ENCODE measurements at places on chromosomes 3 and 15.

- DNase-seq = no peak
These were observed 36.0 kb downstream of the FBN1 start for GRCh38 chr15:48609486-48609885.

GRCh38 chr15:71051539-71051938 lies 63.7 kb upstream of the THSD4 start:
- peak; percentile 15 for DNase-seq

DNA sequence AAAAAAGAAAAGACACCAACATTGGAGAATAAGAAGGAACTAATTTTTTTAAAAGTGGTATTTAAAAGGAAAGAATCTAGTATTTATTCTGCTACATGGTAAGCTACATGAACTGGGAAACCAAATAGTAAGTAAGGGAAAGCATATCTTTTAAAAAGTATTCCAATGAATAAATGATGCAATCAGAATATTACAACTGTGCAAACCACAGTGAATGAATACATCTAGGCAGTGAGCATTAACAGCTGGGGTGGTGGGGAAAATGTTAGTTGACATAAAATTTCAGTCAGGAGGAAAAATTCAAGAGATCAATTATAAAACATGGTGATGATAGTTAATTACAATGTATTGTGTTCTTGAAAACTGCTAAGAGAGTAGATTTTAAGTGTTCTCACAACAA lies 16.9 kb downstream of the ICE2 start:
- DNase-seq = no peak

GRCh38 chr3:151382671-151383070 lies 1.9 kb downstream of the P2RY12 start:
- no peak for DNase-seq

DNA sequence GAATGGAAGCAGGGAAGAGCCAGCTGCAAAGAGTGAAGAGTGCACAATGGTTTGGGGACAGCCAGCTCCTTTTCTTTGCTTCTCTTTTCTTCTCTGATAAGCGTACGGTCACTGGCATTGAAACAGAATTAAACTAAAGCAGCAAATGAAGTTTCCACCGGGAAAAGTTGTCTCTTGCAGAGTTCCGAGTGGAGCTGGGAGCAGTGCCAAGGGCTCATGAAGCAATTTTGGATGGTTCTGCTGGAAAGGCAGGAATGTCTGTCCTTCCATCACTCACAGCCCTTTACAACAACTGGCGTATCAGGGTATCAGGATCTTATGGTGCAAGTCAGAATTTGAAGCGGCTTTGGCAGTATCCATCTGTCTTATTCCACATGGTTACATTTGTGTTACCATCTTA lies 1042.9 kb downstream of the NTRK3 start:
- no peak for DNase-seq

DNA sequence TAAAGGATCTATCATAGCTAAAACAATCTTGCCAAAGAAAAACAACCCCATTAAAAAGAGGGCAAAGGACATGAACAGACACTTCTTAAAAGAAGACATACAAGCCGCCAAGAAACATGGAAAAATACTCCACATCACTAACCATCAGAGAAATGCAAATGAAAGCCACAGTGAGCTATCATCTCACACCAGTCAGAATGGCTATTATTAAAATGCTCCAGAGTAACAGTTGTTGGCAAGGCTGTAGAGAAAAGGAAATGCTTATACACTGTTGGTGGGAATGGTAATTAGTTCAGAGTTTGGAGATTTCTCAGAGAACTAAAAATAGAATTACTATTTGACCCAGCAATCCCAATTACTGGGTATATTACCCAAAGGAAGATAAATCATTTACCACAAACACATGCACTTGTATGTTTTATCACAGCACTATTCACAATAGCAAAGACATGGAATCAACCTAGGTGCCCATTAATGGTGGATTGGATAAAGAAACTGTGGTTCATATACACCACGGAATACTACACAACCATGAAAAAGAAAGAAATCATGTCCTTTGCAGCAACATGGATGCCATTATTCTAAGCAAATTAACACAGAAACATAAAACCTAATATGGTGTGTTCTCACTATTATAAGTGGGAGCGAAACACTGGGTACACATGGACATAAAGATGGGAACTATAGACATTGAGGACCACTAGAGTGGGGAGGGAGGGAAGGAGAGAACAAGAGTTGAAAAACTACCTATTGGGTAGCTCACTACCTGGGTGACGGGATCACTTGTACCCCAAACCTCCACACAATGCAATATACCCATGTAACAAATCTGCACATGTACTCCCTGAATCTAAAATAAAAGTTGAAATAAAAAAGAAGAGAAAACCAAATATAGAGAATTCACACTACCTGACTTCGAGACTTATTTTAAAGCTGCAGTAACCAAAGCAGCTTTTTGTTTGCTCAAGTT lies 32.6 kb downstream of the ITGA11 start:
- no peak for DNase-seq

DNA sequence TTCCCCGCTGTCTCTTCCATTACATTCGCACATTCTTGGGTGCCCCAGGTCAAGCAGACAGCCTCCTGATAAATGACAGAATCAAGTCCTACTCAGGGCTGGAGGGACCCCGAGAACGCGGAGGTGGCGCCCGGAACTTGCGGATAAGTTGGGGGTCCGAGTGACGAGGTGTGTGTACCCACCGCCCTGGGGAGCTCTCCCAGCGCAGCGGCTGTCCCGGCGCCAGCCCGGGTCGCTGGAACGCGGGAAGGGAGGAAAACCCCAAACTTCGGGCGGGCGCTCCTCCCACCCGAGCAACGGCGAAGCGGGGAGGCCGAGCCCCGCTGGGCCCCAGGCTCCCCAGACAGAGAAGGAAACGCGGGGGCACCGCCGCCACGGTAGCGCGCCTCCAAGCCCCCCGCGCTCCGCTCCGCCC lies 550 bp downstream of the CLN6 start:
- no peak for DNase-seq

DNA sequence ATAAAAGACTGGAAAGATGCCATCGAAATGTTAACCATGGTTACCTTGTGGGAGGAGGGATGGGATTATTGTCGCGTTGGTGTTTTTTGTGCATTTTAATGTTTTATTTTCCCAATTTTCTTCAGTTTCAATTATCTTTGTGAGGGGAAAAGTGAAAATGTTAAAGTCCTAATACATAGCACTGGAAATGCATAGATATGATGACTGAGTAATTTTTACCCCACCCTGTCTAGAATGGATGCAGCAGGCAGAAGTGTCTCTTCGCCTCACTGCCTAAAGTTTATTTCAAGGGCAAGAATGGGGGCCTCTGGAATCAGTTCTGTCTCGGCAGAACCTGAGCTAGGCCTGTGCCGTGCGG lies 11.5 kb downstream of the FOXL2 start:
- DNase-seq = no peak

- no peak for DNase-seq
These were observed 261.3 kb downstream of the TBC1D5 start for GRCh38 chr3:17481116-17481515.

DNA sequence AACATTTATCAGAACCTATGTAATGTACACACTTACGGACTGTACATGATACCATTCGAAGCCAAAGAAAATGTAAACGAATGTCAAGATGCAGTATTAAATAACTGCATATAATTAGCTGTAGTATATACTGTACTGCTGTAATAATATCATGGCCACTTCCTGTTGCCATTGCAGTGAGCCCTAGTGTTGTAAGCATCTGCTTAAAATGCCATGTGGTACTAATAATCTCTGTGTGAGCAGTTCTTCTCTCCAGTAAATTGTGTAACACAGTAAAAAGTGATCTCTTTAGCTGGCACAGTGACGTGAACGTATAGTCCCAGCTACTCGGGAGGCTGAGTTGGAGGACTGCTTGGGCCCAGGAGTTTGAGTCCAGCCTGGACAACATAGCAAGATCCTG lies 8.6 kb downstream of the SPG11 start:
- no peak for DNase-seq

DNA sequence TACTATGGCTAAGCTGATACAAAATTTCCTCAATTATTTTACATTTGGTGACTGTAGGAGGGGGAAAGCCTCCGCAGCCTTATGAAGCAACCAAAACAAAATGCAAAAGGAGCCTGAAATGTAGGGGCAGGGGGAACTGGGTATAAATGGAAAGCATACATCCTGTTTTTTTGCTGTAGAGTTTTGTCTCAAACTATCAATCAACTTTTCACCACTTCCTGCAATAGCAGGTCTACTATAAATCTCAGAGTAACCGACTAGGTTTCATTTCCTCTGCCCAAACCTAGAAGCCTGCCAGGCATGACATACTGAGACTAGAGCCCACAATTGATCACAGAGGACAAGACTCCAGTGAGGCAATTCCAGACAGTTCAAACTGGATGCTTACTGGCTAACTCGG lies 91.3 kb downstream of the SHQ1 start:
- DNase-seq = no peak

GRCh38 chr3:94616833-94617232 lies 554.0 kb downstream of the NSUN3 start:
- DNase-seq = no peak

DNA sequence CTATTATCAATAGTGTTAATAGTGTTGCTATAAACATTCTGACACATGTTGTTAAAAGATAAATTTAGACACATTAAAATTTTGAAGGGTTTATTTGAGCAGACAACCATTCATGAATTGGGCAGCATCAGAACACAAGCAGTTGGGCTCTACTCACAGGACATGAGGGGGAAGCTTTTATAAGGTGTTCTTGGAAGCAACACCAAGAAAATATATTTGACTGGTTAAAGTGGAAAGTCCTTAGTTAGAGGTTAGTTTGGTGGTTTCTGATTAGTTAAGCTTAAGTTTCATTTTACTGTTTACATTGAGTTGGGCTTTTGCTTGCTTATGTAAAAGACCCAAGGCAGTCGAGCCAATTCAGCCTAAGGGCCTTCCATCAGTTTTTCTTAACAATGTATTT lies 220.7 kb downstream of the CD47 start:
- no peak for DNase-seq

DNA sequence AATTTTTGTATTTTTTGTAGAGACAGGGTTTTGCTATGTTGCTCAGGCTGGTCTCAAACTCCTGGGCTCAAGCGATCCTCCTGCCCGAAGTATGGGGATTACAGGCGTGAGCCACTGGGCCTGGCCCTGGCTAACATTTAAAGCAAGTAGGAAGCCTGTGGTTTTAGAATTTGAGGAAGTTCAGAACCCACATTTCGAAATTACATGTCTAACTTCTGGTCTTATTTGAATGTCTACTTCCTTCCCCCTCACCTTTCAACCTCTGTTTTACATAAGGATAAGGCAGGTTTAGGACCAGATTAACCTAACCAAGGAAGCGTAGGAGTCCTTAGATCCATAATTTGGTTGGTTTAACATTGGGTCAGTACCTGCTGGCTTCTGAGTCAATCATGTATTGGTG lies 120.5 kb upstream of the PROK2 start:
- DNase-seq = no peak

- DNase-seq = no peak
These were observed 43.7 kb downstream of the PCSK6 start for GRCh38 chr15:101445562-101446517.

DNA sequence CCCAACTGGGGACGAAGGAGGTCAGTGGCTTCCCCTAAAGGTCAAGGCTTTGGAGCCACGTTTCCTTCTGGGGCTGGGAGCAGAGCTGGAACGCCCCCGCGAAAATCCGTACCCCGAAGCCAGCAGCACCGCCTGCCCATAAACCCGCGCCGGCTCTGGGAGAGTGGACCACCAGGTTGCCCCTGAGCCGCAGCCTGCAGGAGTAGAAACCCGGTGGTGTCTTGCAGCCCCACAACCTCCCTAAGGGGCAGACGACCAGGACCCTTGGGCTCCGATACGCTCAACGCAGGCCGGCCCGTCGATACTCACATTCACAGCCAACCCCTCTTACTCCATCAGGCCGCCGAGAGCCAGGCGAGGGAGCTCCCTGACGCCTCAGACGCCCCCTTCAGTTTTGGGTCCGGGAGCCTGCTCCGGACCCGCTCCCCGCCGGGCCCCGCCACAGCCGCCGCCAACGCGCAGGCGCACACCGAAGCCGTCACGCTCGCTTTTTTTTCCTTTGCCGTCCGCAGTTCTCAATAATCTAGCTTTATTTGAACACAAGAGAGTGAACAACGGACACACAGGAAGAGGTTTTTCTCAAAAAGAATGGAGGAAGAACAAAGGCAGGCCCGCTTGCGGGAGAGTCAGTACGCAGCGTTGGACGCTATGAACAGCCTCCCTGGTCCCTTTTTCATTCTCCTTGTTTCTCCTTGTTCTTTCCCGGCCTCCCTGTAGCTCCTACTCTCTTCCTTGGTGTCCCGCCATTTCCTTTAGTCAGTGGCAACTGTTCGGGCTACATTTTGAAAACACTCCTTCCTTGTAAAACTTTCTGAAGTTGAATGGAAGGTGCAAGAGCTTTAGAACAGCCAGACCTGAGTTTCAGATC lies at the start of gene ZNF106:
Gene ZNF106 (minus strand): TSS at position 471 of the 868 bp plus-strand sequence. CDS start 18,852 bp downstream, outside the sequence.
- peak; percentile 78 for DNase-seq

DNA sequence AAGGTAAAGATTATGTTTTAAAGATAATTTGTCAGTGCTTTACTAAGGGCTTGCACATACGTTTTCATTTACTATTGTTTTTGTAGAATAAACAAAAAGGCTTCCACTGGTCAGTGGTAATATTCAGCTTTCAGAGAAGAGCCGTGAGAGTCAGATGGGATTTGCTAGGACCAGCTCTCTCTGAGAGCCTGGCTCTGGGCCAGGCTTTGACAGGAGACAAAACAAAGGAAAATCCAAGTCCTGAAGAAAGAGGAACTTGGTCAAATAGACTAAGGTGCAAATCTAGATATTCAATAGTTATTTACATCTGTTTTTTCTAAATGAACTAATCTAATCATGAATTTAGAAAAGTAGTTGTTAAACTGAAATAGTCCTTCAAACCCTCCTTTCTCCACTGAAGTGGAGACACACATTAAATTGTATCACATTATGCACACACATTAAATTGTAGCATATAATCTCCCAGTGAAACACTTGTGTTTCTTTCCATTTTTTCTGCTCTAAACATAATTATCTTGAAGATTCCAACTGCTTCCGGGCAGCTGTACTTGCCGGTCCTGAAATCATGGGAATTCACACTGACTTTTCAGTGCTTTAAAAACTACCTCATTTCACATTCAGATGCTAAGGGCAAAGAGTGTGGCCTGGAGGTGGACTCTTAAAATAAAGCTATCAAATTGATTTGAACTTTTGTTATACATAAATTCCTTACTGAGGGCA lies 55.1 kb upstream of the FILIP1L start:
- no peak for DNase-seq

DNA sequence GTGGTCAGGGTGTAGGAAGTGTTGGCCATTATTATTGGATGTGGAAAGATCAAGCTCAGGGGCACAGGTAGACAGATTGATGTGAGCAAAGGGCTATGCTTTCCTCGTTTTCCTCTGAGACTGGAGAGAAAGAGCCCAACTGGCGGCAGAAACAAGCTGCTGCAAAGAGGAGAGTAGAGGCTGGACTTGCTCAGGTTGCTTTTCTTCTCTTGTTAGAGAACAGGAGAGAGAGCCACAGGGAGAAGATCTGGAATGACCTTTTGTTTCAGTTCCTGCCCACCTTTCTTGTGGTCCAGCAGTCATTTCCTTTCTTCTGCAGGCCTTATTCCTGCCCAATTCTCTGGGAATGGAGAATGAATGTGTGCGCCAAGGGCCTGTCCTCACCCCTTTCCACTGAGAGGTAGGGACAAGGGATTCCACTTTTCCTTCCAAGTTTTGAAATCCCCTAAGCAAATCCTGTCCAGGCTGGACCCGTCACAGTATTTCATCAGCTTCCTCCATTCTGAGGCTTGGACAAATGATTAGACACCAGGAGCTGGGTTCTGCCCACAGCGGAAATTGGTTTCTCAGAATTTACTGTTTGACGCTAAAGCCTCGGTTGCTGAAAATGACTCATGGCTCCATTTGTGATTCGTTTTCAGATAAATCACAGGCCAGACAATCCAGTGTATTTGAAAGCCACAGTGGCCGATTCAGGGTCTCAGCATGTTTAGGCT lies 16.1 kb downstream of the ZNF80 start:
- no peak for DNase-seq

All from hypothalamus (tissue), 51 donors.